Suppressor macrophage treated with lipopolysaccharide for 1 hour (primary cell): ENCODE measurements at places on chromosomes 11 and 22.
A peak's percentile ranks its signal among the peaks of the same experiment; 100 is the strongest.

- no peak for DNase-seq
Measured at GRCh38 chr11:65559535-65559934, 1.4 kb upstream of the LTBP3 start.

DNA sequence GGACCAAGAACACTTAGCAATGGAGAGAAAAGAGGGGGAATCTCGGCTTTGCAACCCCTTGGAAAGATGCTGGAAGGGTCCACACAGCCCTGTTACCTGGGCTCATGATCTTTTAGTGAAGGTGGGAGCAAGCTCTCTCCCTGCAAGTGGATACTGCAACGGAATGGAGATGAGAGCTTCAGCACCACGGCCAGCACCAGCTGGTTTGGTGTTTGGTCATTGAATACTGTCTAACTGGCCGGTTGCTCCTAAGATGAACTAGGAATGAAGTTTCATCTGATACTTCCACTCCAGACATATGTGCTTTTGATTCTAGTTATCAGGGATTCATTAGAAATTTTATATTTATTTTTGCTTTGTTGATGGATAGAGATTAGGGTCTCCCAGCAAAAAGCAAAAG lies 16.3 kb downstream of the HTR3A start:
- DNase-seq = peak; percentile 32

DNA sequence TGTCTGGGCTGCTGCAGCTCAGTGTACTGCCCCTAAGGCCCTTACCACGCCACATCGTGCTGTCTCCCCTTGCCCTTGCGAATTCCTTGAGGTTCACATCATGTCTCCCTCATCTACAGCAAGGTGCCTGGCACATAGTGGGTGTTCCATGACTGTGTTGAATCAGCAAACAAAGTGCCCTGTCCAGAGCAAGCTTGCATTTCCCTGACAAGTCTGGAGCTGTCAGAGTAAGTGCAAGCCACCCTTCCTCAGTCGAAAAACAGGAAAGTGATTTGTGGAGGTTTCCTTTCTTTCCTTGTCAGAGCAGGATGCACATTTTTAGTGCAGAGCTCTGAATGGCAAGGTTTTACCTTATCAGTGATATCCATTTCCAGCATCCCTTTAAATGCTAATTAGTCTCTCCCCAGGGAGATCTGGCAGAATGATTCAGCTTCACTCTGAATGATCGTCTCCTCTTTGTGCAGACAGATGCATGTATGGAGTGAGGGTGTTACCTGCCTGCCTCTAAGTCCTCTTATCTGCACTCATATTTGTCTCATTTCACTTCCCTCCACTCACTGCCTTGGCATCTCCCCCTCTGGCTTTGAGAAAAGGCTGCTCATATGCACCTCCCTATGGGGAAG lies 331.2 kb downstream of the TMEM135 start:
- no peak for DNase-seq

GRCh38 chr11:49432242-49432848 lies 223.9 kb upstream of the FOLH1 start:
- DNase-seq = no peak

- no peak for DNase-seq
Measured at GRCh38 chr22:29275819-29276565, 7.9 kb downstream of the EWSR1 start.

- peak; percentile 59 for DNase-seq
Measured at GRCh38 chr11:73980001-73980961, 2.4 kb downstream of the UCP2 start.

DNA sequence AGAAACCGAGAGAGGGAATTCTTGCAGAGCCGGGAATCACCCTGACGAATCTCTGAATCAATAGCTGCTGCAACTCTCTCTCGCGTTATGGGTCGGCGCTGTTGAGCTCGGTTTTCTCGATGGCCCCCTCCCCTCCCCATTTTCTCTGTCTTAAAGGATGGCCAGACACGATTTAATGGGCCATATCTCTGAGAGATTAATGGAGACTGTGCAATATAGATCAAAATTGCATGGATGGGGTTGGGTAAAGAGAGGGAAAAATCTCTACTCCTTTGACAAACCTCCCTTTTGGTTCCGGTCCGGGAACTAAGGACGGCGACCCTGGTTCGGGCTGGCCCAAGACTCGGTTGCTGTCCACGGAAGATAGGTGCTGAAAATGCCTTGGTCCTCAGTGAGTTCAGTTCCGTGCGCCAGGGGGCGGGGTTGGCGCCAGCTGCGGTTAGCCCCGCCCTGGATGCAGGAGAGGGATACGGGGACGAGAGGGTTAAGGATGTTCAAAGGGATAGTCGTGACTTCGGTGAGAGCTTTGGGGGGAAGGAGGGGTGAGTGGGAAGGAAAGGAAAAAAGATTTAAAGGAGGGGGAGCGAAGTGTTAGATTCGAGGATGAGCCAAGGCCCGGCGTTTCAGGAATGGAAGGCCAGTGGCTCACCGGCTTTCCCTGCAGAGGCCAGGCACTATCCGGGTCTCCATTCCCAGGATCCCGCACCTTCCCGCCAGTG lies 103.6 kb upstream of the HSD17B12 start:
- peak; percentile 41 for DNase-seq

GRCh38 chr11:110808248-110808647 lies 96.0 kb upstream of the ARHGAP20 start:
- DNase-seq = no peak
